ENCODE measurements at places on chromosomes 1 and 21.

DNA sequence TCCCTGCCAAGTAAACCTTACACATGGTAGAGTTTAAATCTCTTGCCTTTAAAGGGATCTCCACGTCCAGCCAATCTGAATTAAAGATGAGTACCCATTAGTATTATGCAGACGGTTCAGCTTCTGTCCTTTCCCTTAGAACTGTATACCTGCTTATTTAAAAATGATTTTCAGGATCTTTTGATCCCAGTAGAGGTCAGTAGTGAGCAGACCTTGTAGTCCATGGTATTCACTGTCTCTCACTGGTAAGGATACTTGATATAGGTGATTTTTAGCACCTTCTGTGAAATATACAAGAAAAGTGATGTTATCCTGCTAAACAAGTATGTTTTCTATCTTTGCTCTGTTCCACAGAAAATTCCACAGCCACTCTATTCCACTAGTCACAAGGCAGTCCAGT, 1211.6 kb upstream of the ADGRL4 start:
- DNase-seq: peak; percentile 10

DNA sequence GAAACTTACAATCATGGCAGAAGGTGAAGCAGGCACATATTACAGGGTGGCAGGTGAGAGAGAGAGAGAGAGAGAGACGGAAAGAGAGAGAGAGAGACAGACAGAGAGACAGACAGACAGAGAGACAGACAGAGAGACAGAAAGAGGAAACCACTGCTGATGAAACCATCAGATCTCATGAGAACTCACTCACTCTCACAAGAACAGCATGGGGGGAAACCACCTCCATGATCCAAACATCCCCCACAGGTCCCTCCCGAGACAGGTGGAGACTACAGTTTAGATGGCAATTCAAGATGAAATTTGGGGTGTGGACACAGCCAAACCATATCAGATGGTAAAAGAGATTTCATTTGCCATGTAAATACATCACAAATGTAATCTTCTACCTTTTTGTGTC, 708.1 kb downstream of the MRPL39 start:
- no peak for DNase-seq

GRCh38 chr1:116573431-116574095, 2.7 kb upstream of the CD58 start:
- no peak for DNase-seq

DNA sequence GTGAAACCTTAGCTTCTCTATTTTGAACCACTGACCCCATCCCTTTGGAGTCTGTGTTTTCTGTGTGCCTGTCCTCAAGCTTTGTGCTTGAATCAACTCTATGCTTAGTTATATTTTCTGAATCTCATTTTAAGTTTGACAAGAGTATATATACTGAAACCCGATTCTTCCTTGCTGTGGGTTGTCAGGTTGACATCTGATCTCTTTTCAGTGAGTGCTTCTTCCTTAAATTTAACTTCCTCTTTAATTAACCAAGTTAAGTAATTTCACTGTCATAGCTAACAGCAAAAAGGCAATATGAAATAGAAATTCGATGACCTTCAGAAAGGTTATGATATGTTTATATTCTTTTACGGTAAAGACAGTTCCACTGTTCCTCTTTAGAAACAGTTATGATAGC, 69.4 kb downstream of the C1orf21 start:
- no peak for DNase-seq

- DNase-seq: no peak
Observed at GRCh38 chr1:36119456-36119855, 5.6 kb downstream of the COL8A2 start.

GRCh38 chr1:33367485-33368405, 46.8 kb upstream of the A3GALT2 start:
- peak; percentile 90 for DNase-seq

DNA sequence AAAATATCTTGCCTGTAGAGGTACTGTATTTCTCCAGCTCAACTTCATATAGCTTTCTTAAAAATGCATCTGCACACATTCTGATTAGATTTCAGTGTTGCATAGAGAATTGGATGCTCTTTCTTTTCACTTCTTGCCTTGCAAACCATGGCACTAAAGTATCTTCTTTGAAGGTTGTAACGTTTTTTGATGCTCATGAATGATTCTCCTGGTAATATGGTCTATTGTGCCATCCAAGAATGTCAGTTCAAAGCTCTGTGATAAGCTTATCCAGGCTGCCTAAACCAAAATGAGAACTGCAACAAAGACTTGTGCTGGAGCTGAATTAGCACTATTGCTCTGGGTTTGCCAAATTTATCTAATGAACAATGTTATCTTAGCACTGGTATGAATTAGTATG, 1.9 kb downstream of the SGIP1 start:
- no peak for DNase-seq

DNA sequence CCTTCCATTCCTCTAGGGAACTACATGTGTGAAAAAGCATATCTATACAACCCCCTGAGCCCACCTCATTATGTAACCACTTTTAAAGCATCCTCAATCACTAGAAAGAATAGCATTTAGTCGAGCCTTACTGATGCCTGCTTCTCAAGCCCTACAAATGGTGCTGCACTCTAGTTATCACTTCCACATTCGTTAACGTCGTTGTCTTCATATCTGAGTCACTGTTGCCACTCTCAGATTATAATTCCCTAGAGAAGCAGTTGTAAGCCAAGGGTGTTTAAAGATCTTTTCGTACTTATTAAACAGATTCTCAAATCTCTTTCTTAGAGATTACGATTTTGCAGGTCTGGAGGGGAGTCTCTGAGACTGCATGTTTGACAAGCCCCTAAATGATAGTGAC, 16.5 kb downstream of the ATP1B1 start:
- no peak for DNase-seq

DNA sequence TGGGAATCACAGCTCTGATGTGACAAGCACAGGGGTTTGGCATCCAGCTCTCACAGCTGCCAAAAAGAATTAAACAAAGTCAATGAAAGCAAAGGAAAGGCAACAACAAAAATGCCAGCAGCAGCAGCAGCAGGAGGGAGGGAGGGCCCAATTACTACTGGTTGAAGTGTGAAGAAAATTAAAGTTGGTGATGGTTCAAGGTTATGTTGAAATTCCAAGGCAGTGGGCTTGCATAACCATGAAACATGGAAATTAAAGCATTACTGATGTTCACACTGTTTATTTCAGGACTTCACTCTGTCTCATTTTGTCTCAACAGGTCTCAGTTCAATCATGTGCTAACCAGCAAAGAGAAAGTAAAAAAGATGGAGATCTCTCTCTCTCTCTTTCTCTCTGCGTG, 220.3 kb upstream of the LYPLAL1 start:
- no peak for DNase-seq

DNA sequence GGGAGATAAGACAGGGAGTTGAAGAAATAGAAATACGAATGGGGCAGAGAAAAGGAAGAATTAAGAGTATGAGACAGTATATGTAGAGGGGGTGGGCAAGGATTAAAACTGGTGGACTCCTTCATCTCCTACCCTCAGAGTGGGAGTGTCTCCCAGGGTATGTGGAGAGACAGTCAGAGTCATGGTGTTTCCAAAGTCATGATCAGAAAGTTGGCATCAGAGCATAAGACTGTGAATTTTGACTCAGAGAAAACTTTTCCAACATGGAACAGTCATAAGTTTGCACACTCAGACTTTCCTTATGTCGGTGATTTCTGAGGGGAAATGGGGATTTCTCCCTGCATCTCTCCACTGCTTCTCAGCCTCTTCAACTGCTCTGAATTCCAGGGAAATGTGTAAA, 2.4 kb downstream of the CD84 start:
- DNase-seq: no peak

GRCh38 chr1:42964044-42964812, 5.6 kb upstream of the SLC2A1 start:
- DNase-seq: no peak

- no peak for DNase-seq
Observed at GRCh38 chr1:98860329-98860728, 144.3 kb downstream of the PLPPR5 start.

GRCh38 chr1:206663362-206663761, 21.3 kb upstream of the MAPKAPK2 start:
- DNase-seq: no peak

DNA sequence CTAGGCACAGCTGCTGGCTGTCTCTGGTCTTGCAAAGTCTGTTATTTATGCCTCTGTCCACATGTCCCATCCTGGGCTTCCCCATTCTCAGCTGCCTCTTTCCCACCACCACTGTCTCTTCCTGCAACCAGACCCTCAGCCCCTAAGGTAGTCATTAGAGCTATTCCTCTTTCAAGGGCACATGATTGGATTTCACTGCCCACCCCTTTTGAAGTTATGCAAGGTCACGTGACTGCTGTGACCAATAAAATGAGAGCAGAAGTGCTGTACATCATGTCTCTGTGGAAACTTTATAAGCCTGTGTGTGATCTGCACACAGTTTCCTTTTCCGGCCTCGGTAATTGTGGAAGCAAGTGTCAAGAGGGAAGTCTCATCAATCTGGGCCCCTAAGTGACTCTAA, 136.6 kb upstream of the HMGB4 start:
- DNase-seq: no peak

- DNase-seq: no peak
Observed at GRCh38 chr1:235873045-235873444, 6.3 kb upstream of the LYST start.

DNA sequence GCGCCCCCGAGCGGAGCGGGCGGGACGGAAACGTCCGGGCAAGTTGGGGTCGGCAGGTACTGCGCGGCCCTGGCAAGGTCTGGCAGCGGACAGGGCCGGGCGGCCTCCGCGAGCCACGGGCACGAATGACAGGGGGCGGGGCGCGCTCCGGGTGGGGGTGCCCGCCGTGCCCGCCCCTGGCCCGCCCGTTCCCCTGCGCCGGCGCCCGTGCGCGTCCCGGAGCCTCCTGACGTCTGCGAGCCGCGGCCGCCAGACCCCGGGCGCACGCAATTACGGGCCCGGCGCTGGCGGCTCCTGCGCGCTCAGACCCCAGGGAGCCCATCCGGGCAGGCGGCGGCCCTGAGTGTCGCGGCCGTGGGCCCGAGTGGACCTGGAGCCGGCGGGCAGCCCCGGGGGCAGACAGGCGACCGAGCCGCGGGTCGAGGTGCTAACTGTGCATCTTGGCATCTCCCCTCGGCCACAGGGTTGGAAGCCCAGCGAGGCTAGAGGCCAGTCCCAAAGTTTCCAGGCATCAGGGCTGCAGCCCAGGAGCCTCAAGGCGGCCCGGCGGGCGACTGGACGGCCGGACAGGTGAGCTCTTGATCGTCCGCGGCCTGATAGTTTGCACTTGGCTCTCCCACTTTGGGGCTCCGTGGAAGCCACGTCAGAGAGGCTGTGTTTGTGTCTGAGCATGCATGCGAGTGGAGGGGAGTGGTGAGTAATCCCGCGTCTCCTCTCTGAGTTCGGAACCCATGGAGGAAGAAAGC, 918 bp downstream of the MIB2 start:
- no peak for DNase-seq

- peak; percentile 71 for DNase-seq
Observed at GRCh38 chr1:215543191-215543606, 23.9 kb upstream of the KCTD3 start.

- DNase-seq: no peak
Observed at GRCh38 chr1:75812065-75812464, 15.4 kb downstream of the MSH4 start.

Data from Calu3 (cell line).